ENCODE measurements at places on chromosomes 3 and 15.

DNA sequence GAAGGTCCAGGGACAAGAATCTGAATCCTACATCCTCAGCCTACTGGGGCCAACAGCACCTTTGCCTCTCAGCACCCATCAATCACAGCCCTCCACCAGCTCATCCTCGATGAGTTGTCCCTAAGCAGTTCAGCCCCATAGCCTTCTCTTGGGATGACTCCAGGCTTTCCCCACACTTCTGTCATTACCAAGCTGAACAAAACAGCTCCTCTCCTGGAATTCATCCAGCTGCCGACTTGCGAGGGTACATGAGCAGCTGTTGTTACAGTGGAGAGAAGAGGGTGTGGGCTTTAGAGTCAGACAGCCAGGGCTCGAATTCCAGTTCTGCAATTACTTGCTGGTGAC is 69.0 kb upstream of the THBS1 start:
- no peak for DNase-seq

DNA sequence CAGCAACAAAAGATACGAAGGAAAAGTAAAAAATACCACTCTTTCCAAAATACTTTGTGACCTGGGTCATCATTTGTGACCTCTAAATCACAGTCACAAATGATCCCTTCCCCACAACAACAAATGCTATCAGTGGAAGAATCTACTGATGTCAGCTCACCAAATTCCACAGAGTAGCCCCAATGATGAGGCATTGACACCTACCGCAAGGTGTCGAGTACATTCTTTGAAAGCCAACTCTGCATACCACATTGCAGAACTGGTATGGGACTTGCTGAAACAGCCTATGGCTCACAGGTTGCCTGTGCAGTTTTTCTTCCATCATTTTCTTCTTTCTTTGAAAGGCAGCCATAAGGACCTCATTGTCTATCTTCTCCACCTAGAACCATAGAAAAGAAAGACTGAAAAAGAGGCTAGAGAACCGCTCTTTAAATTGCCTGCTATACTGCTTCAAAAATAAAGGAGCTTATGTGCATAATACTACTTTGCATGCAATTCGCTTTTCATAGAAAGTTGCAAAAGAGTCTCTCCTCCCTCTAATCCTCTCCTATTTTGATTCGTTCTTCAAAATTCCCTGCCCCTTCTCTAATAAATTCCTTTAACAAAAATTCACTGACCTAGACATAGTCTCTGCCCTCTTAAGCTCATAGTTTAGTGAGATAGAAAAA is 21.4 kb upstream of the KPNA1 start:
- DNase-seq, result peak; percentile 25

- DNase-seq, result no peak
Measured at GRCh38 chr3:190912736-190913135, 50.2 kb upstream of the GMNC start.

DNA sequence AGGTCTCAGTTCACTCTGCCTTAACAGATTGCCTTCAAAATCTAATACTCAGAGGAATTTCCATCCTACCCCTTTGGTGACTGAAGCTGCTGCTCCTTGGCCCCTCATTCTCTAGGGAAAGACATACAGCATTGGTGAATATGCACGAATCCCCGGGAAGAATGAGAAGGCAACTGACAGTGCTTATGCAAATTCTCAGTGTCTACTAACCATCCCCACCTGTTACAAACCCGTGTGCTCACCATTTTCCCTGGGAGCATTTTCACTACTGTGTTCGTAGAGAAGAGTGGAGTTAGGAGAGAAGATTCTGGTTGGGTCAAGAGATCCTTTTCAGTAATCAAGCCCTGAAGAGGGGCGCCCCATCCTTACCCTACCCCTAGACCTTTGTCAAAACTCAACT is 37.7 kb downstream of the SYNM start:
- no peak for DNase-seq

- no peak for DNase-seq
Measured at GRCh38 chr15:92805080-92805690, 94.9 kb upstream of the CHD2 start.

DNA sequence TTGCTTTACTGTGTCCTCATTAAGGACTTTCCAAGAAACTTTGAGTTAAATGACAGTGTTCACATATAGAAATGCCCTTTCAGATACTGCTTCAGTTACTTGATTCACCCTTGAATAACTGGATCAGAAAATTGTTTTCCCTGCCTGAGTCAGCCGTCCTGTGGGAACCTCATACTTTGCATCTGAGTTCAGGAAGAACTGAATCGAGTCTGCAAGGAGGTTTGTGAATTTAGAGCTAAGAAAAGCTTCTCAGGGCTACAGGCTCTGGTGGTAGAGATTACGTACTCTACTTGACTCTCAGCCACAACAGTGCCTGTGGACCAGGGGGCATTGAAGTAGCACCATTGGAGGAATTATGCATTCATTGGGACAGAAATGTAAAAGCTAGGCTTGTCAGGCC is 252.4 kb upstream of the C2CD4B start:
- DNase-seq, result no peak

DNA sequence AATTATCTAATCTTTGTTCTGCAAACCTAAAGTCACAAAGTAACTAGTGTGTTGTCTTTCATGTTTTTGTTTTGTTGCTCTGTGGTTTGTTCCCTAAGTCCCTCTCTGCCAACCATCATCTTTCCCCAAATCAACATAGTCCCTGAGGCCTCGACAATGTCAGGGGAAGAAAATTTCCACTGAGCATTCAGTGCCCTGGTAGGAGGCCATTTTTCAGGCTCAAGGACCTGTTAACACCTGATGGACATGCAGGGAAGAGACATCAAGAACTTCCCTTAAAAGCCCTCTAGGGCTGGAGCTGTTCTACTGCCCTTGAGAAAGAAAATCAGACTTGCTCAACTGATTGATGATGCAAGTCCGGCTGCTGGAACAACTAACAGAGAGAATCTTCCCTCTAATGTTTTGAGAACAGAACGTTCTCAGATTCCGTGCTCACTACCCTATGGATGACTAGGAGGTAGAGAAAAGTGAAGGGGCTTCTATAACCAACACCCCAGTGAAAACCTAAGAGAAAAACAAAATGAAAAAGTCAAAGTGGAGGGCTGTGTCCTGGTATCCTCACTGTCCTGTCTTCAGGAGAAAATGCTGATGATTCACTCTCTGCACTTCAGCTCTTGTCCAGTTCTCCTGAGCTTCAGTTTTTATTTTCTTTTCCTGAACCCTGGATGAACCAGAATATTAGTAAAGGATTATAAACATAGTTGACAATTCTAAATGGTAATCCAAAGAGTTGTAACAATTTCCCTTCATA is 373.1 kb downstream of the FOXP1 start:
- no peak for DNase-seq

DNA sequence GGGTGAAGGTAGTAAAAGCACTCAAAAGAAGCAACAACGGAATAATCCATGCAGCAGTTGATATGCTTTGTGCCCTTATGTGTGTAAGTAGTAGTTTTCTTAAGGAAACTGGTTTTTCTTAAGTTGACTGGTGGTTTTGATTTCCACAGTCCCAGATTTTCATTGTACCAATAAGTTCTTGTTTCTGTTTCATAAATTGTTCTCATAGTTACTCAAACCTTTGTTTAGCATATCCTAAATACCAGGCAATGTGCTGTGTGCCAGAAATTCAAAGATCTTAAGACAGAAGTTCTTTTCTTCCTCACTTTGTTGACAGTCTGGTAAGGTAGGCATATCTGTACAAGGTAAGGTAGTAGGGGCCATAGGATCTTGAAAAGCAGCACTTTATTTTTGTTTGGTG is 40.0 kb downstream of the DNAJC13 start:
- DNase-seq, result no peak

- DNase-seq, result no peak
Measured at GRCh38 chr3:19898721-19899120, 35.3 kb downstream of the EFHB start.

- DNase-seq, result no peak
Measured at GRCh38 chr15:27757052-27757451, 342.1 kb downstream of the OCA2 start.

All from stimulated activated effector memory CD8-positive, alpha-beta T cell treated with anti-CD3 and anti-CD28 coated beads, Interleukin-12 subunit alpha, Interleukin-12 subunit beta, amount 100 ng/mL, for 72 hours (primary cell).